ENCODE measurements at places on chromosomes 5 and 9.

GRCh38 chr5:169706071-169706470 lies 69.0 kb downstream of the DOCK2 start:
- DNase-seq: no peak

DNA sequence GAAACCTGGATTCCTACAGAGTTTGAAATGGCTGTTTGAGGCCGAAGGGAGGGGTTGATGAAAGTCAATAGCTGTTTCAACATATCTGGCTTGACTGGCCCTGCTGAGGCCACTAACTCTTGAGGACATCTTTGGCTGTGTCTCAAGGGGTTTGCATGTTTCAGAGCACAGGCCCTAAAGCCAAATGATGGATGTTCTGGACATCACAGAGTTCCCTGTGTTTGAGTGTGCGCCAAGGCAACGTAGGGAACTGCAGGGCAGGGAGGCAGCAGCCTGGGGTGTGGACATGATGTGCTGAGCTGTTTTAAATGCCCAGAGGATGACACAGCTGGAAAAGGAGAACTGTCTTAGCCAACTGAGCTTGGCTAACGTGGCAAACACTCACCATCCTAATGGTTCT lies 89.6 kb downstream of the RAPGEF1 start:
- DNase-seq: no peak

- no peak for DNase-seq
Observed at GRCh38 chr5:171523781-171524180, 104.3 kb downstream of the FGF18 start.

DNA sequence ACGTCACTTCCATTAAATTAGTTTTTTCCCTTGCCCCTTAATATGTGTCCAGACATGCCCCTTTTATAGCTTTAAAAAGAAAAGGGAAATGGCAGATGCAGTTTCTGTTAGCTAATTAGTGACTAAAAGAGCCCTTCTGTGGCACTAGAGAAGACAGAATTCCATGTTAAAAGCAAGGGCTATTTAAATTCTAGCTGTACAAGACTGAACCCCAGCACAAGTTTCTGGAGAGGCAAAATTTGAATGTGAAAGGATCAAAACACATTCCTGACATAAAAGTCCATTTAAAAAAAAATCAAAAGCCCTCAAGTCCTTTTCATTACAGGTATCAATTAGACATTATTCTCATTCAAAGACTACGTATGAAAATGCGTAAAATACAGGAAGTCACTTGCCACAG lies 78.7 kb downstream of the HAPLN1 start:
- no peak for DNase-seq

- peak; percentile 53 for DNase-seq
Observed at GRCh38 chr5:146645342-146645741, 129.4 kb upstream of the GPR151 start.

GRCh38 chr5:52564587-52564986 lies 223.1 kb upstream of the ITGA1 start:
- DNase-seq: no peak

DNA sequence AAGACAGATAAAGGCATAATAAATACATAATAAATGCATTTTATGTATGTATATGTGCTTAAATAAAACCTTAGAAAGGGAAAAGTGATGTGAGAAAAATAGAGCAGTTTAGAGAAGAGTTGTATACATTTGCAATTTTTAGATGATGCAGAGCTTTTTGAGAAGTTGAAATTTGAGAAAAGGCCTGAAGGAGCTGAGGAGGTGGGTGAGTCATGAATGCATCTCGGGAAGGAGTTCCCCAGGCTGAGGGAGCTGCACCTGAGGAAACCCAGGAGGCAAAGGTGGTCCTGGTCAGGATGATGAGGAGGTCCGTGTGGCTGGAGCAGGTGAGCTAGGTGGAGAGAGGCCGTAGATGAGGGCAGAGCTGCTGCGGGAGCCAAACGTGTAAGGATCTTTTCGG lies 17.4 kb upstream of the CD180 start:
- no peak for DNase-seq

GRCh38 chr9:5549658-5550650 lies 39.6 kb downstream of the PDCD1LG2 start:
- no peak for DNase-seq

GRCh38 chr5:124705577-124705976 lies 40.9 kb downstream of the ZNF608 start:
- DNase-seq: no peak

GRCh38 chr5:155530046-155530445 lies 516.5 kb downstream of the KIF4B start:
- no peak for DNase-seq

DNA sequence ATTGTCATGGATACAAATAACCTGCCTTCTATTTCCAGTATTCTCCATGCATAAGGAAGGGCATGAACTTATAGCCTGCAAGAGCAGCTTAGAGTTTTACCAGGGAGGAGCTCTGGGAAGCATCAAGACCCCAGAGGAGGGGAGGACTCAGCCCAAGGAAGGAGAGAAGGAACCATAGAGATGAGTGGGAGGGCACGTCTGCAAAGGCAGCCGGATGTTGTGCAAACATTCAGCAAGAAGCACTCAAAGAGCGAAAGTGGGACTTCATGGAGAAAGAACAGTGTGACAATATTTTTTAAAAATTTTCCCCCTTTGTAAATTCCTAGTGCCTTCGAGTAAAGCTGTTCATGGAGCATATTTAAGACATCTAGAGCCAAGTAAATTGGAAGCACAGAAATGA lies 270.1 kb upstream of the PTGER4 start:
- no peak for DNase-seq

DNA sequence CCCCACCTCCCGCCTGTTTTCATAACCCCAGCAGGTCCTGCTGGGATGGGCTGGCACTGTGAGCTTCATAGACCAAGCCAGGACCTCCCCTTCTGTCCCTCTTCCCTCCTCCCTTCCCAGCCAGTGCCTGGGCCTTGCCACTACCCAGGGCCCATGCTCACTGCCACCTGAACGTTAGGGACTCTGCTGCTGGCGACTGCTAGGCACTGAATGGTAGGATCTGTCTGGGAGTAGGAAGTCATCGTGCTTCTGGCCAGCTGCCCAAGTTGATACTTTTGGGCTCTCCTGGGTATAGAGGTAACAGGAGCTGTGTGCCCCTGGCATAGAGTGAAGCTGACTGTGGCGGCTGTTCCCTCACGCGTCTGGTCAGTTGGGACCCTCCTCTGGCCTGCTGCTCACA lies 8.4 kb downstream of the TRIM41 start:
- no peak for DNase-seq

DNA sequence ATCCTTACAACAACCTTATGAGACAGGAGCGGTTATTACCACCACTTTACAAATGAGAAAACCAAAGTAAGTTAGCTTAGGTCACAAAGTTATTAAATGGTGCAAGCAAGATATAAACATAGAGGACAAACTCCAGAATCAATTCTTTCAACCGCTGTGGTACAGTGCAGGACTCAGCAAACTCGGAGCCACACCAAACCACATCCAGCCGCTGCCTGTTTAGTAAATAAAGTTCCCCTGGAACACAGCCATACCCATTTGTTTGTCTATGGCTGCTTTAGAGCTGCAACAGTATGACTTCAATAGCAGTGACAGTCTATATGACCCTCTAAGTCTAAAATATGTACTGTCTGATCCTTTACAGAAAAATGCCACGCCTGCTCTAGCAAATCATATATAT lies 1567.2 kb upstream of the WWC1 start:
- no peak for DNase-seq

- peak; percentile 93 for DNase-seq
Observed at GRCh38 chr9:98707166-98708102, 1.3 kb downstream of the GABBR2 start.

GRCh38 chr5:154472871-154473580 lies 5.0 kb downstream of the HAND1 start:
- DNase-seq: peak; percentile 64
